ENCODE measurements at places on chromosomes 2 and 18.
A peak's percentile ranks its signal among the peaks of the same experiment; 100 is the strongest.

- DNase-seq, result no peak
Observed at GRCh38 chr18:47150824-47151366, 595 bp upstream of the HDHD2 start.

GRCh38 chr2:240881913-240882312, 13.3 kb downstream of the AGXT start:
- DNase-seq, result no peak

DNA sequence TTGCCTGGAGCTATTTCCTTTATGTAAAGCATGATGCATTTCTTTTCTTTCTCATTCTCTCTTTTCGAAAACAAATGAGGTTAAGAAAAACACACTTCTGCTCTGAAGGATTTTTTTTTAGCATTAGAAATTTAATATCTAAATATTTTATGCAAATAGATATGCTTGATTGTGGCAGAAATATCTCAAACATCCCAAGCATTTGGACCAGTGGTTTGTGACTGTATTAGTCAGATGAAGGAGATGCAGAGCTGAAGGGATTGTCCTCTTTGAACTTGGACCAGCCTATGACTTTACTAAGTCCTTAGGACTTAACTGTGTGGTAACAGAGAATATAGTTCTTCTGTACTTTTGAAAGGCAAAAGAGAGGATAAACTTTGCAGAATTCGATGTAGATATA, 335.9 kb upstream of the NT5C1B start:
- peak; percentile 69 for DNase-seq

- DNase-seq, result no peak
Observed at GRCh38 chr2:174929786-174930185, 75.4 kb downstream of the CHN1 start.

DNA sequence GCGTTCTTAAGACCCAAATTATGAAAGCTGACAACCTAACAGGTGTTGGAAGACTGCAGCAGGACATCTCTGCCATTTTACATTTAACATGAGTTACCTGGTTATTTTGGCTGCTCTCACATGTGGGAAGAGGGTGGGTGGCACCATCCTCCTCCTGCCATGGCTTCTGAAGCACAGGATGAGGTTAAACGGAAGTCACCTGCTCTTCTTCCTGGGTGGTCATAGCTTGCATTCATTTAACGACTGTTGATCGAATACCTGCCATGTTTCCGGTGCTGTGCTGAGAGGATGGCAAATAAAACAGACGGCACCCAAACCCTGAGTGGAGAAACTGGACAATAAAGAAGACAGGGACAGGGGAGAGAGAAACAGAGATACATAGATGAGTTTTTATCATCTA, 118.0 kb downstream of the RHBDD1 start:
- no peak for DNase-seq

DNA sequence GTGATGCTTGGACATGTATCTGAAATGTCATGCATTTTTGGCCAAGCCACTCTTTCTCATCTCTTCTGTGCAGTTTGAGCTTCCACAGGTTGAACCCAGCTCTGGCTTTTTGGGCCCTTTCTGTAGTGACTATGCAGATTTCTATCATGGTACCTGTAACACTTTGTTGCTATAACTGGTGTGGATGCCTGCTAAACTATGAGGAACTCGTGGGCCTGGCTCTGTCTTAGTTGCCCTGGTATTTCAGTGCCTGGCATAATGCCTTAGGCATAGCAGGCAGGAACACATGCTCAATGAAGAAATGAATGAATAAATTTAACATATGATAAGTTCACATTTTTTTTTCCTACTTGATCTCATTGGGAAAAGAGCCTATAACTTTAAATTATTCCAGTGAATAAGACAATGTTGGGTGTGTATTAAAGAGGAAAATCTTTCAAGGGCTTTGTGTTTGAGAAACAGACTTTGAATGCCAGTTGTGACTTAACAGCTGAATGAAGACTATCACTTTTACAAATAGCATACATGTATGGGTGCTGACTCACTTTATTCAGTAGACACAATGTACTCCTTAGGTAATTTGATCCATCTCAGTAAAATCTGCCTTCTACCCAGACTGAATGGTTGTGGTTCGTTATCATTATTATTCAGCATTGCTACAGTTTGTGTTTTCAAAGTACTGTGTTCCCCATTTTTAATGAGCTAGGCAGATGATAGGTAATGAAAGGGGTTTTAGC, 86.4 kb upstream of the MAP4K3 start:
- peak; percentile 80 for DNase-seq

- no peak for DNase-seq
Observed at GRCh38 chr2:95031726-95032116, 6.2 kb downstream of the MAL start.

GRCh38 chr2:96831679-96832078, 12.1 kb downstream of the ANKRD23 start:
- DNase-seq, result no peak

GRCh38 chr2:8661736-8662135, 20.1 kb upstream of the ID2 start:
- DNase-seq, result no peak

- DNase-seq, result no peak
Observed at GRCh38 chr2:147398301-147398700, 446.5 kb upstream of the ACVR2A start.

GRCh38 chr2:186101616-186102015, 363.0 kb downstream of the FSIP2 start:
- DNase-seq, result no peak

GRCh38 chr2:16278421-16279200, 338.3 kb downstream of the MYCN start:
- no peak for DNase-seq

DNA sequence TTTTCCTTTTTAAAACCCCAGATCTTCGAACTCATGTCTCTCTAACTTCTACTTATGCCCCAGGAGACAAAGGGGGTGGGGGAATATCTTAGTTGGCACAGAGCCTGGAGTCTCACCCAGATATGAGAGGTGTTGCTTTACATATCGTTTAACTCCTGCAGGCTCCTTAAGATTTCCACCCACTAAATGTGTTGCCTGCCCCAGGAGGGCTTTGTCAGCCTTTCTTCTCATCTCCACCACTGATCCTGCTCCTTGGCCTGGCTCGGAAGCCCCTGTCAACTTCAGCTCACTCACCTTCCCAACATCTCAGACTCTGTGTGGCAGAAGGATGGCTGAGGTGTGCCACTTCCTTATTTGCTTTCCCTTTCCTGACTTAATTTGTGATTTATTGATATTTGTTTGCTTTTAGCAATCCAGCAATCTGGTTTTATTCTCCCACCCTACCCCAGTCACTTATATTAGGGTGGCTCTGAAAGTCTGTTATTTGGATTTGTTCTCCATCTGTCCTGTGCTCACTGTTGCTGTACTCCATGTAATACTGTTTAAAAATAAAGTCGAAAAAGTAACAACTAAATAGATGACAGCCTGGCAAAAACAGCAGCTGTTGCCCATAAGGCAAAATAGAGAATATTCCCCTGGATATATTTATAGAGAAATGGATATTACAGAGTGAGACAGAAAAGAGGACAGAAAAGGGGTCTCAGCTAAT, 200.6 kb downstream of the ZBTB7C start:
- DNase-seq, result no peak

- DNase-seq, result no peak
Observed at GRCh38 chr2:165601065-165601830, 131.8 kb downstream of the CSRNP3 start.

- no peak for DNase-seq
Observed at GRCh38 chr2:210617732-210618330, 61.4 kb downstream of the CPS1 start.

Measured in fibroblast of skin of left quadriceps (primary cell).